Germinal center (tissue), 1 donor: ENCODE measurements at places on chromosomes 11 and 22.

DNA sequence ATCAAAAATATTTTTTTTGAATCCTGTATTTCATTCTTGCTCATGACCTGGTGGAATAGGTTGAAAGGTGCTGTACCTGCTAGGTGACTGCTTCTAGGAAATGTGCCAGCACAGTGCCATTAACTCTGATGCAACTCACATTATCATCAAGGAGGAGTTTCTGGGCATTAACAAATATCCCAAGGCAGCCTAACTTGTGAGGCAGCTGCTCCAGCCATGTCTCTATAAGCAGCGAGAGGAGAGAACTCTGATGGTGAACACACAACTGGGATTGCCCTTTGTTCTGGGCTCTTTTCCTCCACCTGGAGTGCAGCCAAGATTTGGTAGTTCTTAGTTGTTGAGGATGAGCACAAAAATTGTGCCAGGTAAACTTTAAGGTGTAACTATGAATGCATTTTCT lies 25.6 kb downstream of the HEPHL1 start:
- DNase-seq = no peak

GRCh38 chr11:60768202-60768601 lies 11.5 kb downstream of the MS4A15 start:
- no peak for DNase-seq

- DNase-seq = no peak
Measured at GRCh38 chr11:119113716-119114115, 6.6 kb downstream of the C2CD2L start.

GRCh38 chr22:11627798-11628650 lies 3900.0 kb upstream of the OR11H1 start:
- no peak for DNase-seq

DNA sequence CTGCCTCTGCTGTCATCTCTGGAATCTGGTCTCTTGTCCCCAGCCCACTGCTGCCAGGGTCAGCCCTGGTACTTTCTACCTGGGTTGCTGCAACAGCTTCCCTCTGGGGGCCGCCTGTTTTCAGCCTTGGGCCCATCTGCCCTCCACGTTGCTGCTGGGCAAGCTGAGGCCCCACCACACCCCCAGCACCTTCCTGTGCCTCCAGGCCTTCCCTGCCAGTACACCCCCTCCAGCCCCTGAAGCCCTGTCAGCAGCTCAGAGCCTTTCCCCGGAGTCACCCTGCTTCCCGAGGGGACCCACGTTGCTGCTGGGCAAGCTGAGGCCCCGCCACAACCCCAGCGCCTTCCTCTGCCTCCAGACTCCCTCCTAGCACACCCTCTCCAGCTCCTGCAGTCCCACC lies 3.3 kb upstream of the SAMM50 start:
- DNase-seq = no peak

DNA sequence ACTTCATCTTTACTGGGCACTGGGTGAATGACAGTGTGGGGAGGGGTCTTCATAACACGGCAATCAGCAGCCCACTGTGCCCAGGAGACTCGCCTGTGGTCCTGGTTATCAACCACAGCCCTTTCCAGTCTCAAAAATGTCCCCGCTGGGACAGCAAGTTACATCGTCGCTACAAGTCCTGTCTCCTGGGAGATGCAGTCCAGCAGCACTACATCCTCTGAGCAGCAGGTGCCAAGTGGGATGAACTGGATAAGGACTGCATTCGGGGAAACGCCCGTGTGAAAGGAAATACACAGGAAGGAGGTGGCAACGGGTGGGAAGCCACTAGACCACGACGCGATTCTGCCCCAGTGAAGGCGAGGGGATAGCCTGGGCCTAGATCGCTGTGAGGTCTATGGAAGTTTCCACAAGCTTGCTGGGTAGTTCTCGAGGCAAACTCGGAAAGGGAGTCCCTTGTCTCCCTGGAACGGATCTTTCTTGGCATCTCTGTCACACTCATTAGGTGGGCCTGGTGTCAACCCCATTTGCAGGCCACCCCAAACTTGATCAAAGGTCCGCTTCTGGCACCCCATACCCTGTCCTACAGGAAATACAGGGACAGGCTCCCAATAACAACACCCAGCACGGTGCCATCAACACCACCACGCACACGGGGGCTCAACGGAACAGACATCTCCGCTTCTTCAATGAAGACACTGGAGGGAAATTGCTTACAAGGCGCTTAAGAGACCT lies 4.4 kb downstream of the ASCL2 start:
- DNase-seq = no peak

DNA sequence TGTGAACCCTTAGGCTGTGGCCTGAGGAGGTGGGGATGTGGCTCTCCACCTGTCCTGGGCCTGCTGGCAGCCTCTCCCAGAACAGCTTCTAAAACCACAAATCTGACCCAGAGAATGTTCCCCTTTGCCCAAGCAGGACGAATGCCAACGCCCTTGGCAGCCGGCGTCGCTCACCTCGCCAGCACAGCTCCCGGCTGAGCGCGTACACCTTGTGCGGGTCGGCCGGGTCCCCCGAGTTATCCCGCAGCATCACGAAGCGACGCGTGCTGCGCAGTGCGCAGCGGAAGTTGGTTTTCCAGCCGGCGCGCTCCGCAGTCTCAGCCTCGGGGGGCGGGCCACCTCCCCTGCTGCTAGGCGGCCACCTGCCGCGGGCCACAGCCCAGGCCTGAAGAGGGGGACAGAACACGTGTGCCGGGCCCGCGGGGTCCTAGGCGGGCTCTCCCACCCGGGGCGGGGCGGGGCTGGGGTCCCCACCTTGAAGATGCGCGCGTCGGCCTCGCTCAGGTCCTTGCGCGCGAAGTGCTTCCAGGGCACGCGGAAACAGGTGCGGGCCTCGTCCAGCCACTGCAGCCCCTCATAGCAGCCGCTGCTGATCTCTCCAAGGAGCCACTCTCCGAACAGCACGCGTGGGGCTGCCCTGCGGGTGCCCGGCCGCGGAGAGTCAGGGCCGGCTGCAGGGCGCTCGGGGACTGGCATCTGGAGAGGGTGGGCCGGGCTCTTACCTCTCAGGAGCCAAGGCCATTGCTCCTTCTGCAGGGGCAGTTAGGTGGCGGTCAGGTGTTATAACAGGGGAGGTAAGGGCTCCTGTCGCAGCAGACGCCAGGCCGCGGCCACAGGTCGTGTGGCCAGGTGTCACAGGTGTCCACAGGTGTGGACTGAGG lies 887 bp downstream of the IRF7 start:
- DNase-seq = no peak

DNA sequence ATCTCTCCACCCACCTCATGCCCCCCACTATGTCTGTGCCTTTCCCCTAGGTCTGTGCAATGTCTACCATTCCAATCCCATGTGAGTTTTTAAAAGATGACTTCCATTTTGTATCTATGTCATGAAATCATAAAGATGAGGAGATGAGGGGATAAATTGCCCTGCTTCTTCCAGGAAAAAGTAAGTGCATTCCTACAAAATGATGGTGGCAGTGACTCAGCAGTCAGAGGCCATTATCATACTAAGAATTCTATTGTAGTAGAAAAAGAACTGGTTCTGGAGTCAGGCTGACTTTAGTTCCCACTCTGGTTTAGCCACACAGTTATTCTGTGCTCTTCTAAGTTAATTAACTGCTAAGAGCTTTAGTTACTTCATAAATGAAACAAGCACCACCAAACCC lies 89.6 kb upstream of the API5 start:
- DNase-seq = no peak

GRCh38 chr22:37500745-37501609 lies 14.8 kb upstream of the MFNG start:
- DNase-seq = no peak

GRCh38 chr11:120597250-120598215 lies 86.0 kb downstream of the GRIK4 start:
- DNase-seq = no peak

DNA sequence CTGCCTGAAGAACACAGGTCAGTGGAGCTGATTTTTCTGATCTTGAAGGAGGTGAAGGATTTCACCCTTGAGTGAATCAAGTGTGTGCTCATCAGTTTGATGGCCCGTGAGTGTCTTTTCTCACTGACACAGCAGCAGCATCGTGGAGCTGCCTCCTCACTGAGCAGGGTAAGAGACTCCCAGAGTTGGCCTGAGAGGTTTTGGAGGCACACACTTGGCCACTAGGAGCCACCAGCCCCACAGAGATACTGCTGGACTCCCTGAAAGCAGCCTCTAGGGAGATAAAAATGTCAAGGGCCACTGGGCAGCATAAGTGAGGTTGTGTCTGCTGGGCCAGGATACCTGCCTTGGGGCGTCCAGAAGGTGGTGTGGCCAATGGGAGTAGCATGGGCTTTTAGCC lies 245.4 kb downstream of the GRIK4 start:
- no peak for DNase-seq

DNA sequence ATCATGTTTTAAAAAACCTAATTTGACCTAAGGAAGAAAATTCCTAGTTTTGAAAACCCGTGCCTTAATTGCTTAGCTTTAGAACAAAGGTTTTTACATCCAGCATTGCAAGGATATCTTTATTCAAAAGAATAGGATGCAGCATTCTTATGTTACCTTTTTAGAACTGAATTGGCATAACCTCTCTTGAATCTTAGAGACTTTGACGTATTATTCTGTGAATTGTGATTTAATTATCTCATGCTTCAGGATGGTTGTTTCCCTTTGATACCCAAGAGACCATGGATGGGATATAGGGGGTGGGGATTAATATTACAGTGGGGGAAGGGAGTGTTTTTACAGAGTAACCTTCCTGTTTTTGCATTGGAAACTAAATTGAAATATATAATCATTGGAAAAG lies 49.4 kb downstream of the ARHGEF12 start:
- DNase-seq = no peak

DNA sequence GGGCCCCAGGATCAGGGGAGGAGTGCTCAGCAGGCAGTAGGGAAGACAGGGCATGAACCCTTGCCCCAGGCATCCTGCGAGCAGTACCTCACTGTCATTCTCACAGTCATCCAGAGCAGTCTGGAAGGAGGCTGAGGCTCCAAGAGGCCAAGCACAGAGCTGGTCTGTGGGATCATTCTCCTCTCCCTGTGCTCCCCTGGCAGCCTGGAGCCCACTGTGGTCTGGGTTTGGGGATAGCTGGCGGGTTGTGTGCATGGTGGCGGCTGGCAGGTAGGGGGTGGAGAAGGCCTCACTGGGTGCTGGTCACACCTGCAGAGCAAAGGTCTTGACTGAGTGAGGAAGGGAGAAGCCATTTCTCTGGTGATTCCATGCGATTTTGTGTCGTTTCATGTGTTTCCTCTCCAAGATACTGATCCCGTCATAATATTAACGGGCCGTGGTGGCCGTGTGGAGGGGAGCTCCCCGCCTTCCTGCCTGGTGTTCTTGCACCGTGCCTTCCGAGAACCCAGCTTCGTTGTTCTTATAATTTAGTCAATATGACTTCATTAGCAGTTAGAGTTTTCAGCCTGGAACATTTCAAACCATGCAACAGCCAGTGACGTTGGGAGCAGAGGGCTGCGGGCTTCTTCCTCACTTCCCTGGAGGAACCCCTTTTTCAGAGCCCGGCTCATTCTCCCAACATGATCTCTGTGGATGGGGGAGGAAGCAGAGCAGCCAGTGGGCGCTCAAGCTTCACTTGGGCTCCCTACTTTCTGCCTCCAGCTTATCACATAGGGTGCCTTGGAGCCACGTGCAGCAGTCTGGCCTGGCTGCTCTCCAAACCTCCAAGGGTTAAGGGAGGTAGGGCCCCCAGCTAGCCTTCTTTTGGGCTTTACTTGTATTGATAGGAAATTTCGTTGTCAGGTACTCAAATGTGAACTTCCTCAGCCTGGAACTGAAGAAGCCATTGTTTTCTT lies 20.8 kb upstream of the ADORA2A start:
- DNase-seq = no peak

DNA sequence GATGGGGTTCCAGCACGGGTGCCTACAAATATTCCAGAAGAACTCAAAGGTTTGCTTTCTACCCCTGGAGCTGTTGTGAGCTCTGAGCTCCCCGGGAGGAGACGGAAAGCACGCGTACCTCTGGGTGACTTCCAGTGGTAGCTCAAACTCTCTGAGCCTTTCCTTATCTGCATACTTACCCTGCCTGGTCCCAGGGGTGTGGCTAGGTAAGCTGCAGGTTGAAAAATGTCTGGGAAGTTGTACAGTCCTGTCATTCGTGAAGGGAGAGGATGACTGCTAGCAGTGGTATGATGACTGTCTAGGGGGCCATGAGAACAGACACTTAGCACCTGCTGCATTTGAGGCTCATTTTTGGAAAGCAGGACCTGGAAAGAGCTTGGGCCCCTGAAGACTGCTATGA lies 111.5 kb downstream of the DSCAML1 start:
- no peak for DNase-seq

GRCh38 chr11:44515048-44515447 lies 50.4 kb upstream of the CD82 start:
- no peak for DNase-seq

DNA sequence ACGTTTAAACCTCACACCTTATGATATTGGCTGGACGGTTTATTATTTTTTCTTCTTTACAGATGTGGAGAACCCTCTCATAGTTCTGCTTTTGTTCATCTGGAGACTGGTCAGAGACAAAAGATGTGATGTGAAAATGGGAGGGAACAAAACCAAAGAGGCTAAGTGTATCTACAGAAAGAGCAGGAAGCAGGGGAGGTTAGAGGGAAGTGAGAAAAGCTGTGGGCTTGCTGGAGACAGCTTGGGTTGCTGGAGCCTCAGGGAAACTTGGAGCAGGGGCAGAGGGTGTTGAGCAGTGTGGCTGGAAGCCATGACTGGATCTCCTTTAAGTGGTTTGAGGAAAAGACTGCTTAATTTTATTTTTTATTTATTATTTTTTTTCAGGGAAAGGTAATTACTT lies 79.0 kb upstream of the SNX19 start:
- no peak for DNase-seq

- no peak for DNase-seq
Measured at GRCh38 chr22:35620624-35621251, 3.6 kb upstream of the MB start.

DNA sequence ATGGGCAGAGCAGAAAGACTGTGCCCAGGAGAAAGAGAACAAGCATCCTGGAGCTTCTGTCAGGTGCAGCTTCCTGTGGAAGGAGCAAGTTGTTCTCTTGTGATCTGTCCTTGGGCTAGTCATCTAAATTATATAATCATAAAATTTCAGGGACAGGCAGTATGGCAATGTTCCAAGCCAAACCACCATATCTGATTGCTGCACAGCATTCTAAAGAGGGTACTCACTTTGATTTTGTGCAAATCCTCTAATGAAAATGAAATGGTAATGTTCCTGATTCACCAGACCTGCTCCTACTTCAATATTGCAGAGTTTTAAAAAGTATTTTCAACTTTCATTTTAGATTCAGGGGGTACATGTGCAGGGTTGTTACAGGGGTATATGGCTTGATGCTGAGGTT lies at the start of gene PATE2:
Gene PATE2, minus strand, starts transcription at position 101 of the 400 bp plus-strand sequence. Its CDS starts 55 bp downstream, at position 46.
- no peak for DNase-seq

DNA sequence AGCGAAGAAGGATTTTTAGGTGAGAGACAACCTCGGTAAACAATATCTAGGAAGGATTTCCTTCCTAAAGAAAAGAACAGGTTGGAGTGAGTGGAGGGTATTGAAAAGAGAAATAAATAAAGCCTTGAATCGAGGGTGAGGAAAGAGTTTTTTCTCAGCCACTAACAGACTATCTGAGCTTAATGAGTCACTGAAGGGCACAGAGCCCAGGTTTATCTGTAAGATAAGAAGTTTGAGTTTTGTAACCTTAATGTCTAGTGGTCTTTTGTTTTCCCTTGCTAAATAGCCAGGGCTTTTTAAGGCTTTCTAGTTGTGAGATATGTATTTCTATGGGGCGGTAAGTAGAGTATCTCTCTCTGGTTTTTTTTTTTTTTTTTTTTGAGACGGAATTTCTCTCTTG lies 394.5 kb upstream of the KIRREL3 start:
- DNase-seq = no peak

GRCh38 chr11:17864478-17864941 lies 129.9 kb downstream of the KCNC1 start:
- peak; percentile 26 for DNase-seq
